ENCODE measurements at places on chromosomes 2 and 18.

DNA sequence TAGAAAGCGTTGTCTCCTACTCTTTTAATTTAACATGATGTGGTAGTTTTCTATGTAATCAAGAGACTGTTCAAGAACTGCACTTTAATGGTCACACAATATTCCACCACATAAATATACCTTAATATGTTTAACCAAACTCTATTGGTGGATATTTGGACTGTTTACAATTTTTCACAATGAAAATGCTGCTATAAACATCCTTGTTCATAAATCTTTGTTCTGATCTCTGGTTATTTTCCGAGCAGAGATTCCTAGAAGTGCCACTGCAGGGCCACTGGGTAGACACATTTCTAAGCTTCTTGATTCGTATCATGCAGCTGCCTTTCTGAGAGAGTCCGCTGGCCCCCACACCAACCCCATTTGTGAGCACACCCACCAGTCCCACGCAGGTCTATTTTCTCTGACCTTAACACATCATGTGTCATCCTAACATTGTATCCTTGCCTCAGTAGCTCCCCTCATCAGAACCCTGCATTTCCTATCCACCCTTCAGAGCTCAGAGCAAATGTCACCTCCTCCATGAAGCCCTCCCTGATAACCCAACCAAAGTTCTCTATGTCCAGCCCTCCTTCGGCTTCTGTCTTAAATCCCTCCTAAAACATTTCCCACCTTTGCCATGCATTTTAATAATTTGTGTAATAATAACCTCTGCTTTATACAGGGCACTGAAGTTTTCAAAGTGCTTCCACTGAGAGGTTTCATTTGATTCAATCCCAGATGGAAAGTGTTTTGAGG is 26.6 kb downstream of the KCNK3 start:
- no peaks in the 10 kb centered on the region for H3K4me1 ChIP-seq
- no peaks in the 10 kb centered on the region for H3K27me3 ChIP-seq
- no peaks in the 10 kb centered on the region for H3K36me3 ChIP-seq

DNA sequence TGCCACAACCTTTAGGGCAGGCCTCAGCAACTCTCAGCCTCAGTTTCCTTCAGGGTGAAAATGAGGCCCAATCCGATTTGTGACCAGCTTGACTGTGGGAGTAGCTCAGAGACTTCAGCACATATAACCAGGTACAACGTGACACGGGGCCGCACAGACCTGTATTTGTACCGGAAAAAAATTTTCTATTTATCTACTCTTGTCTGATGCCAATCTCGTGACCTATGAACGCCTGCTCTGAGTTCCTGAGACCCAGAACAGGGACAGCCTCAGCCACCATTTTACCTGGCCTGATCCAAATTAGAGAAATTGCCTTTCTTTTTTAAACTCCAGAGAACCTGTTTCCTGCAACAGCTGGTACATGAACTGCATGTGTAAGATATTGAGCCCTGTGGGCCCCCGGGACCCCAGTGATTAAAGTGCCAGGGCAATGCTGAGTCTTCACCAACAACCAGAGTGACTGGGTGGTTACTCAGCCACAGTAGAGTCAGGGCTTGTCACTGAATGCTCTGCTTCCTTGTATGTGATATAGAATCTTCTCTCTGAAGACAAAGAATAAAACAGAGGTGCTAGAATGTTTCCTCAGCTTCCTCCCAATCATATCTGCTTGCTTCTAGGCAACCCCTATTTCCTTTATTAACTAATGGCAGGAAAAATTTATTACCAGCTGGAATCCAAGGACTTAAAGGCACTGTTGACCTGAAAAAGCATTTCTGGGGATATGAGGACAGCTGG is 47.8 kb upstream of the FZD7 start:
- no peak overlapping the region for H3K4me3 ChIP-seq
- H3K4me1 ChIP-seq: no peaks in the 10 kb centered on the region
- no peaks in the 10 kb centered on the region for H3K36me3 ChIP-seq
- no peak overlapping the region for H3K27ac ChIP-seq

- no peak overlapping the region for H3K27ac ChIP-seq
- no peaks in the 10 kb centered on the region for H3K4me1 ChIP-seq
- DNase-seq: no peak
- no peak overlapping the region for H3K4me3 ChIP-seq
- peaks cover 14% of the 10 kb centered on the region for H3K27me3 ChIP-seq
Measured at GRCh38 chr2:134739236-134739878, 20.6 kb upstream of the TMEM163 start.

- no peak overlapping the region for H3K4me3 ChIP-seq
- no peaks in the 10 kb centered on the region for H3K36me3 ChIP-seq
- DNase-seq: no peak
Measured at GRCh38 chr18:69588301-69588700, 187.6 kb downstream of the DOK6 start.

DNA sequence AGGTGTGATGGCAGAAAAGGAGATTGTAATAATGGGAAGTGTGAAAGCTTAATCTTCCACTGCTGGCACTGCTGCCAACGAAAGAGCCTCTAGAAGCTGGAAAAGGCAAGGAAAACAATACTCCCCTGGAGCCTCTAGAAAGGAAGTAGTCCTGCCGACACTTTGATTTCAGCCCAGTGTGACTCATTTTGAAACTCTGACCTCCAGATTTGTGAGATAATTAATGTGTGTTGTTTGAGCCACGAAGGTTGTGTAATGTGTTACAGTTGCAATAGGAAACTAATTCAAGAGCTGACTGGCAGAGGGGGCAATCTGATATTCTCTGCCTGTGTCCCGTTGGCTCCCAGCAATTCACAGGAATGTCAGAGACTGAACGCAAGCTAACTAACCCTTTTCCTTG is 219.2 kb upstream of the UBE2E3 start:
- DNase-seq: no peak
- H3K4me1 ChIP-seq: no peaks in the 10 kb centered on the region
- H3K27me3 ChIP-seq: no peaks in the 10 kb centered on the region
- H3K36me3 ChIP-seq: no peaks in the 10 kb centered on the region
- H3K27ac ChIP-seq: no peak overlapping the region

- DNase-seq: no peak
- H3K27ac ChIP-seq: no peak overlapping the region
- H3K36me3 ChIP-seq: no peaks in the 10 kb centered on the region
Measured at GRCh38 chr2:170362871-170363631, 185.1 kb downstream of the MYO3B start.

DNA sequence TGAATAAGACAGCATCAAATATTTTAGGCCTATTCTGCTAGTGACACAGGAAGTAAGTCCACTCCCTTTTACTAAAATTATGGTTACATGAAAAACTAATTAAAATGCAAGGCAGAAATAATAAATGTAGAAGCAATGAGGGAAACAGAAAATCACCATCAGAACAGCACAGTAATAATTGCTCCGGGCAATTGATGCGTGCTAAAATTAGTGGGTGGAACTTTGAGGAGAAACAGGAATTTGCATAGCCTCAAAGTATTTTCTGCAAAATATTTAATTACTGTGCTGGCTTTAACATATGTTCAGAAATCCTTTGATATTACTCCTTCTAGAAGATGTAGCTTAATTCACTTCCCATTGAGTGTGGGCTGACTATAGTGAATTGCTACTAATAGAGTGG is 654.3 kb upstream of the RAB6C start:
- no peaks in the 10 kb centered on the region for H3K4me1 ChIP-seq
- no peak for DNase-seq
- H3K36me3 ChIP-seq: no peaks in the 10 kb centered on the region

- peaks cover 51% of the 10 kb centered on the region for H3K4me1 ChIP-seq
- no peaks in the 10 kb centered on the region for H3K27me3 ChIP-seq
- peak overlapping the region; percentile 61 for H3K27ac ChIP-seq
- DNase-seq: peak; percentile 46
Measured at GRCh38 chr2:134120733-134121630, 132.9 kb upstream of the MGAT5 start.

DNA sequence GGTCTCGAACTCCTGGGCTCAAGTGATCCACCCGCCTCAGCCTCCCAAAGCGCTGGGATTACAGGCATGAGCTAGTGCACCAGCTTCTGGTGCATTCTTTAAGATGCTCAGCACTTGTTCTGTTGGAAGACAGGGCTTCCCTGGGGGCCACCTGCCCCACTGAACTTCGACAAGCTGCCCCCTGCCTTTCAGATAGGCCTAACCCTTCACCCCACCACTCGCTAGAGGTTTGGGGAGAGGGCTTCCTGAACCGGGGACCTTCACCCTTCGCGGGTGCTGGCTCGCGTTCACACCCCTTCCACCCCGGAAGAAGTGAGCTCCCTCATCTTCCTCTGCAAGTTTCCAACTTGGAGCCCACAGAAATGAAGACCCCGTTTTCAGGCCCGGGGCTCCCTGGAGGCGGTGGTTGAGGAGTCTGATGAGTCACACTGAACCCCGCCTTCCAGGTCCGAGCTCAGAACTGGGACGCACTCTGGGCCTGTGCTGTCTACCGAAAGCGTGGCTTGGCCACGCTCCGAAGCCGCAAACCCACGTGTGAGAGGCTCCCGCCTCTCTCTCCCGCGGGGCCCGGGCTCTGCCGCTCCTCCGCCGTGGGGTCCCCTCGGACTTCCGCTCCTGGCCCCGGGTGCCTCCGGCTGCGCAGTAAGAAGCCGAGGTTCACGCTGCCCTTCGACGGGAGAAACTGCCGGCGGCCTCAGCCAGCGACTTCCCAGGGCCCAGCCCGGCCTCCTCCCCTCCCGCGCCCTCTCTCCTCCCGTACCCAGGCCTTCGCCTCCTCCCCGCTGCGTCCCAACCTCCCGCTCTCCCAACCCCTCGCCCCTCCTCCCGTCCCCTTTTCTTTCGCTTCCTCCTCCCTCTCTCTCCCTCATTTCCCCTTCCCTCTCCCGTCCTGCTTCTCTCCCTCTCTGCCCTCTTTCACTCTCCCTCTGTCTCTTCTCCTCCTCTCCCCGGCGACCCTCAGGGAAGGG is 47.5 kb upstream of the SP3 start:
- no peaks in the 10 kb centered on the region for H3K36me3 ChIP-seq
- H3K27me3 ChIP-seq: peaks cover 8% of the 10 kb centered on the region
- DNase-seq: peak; percentile 5
- H3K4me3 ChIP-seq: peak overlapping the region; percentile 32

DNA sequence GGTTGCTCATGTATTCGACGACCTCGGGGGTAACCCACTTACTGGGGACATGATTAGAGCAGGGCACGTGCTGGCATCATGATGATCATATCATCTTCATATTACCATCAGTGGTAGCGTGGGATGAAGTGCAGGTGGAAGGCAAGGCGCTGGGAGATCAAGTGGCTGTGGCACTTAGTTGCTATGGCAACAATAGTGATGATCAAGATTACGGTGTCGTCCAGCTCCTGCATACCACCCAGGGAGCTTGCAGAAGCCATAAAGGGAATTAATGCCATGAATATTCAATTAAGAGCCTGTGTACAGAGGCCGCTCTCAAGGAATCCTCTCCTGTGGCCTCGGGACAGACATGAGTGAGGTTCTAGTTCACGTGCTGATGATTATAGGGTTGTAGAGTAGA is 237.2 kb upstream of the COPS8 start:
- H3K36me3 ChIP-seq: no peaks in the 10 kb centered on the region
- no peaks in the 10 kb centered on the region for H3K4me1 ChIP-seq
- no peak for DNase-seq

All from CD4-positive, CD25-positive, alpha-beta regulatory T cell (primary cell).